Upper lobe of left lung (tissue), 6 donors: ENCODE measurements at places on chromosomes 3 and 15.

DNA sequence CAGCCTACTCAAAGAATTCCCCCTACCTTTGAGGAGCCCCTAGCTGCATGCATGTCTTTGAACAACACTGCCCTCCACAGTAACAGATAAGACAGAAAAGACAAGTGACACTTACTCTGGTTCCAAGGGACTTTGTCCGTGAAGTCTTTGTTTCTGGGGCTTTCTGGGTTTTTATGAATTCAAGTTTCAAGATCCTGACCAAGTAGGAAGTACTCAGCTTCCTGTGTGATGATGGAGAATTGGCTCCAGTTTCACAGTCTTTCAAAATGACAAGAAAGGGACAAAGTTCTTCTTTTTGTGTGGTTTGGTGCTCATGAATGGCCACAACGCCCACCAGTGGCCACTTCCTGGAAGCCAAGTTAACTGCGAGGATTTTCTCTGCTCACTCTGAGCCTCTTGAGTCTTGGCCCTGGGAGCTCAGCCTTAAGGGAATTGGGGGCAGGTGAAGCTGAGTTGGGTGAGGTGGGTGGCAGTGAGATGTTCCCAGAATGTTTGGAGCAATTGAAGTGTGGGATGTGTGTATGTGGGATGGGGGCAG lies at the start of gene CCR1:
TSS of gene CCR1 (minus strand) at position 147 of the 538 bp plus-strand sequence. CDS start 4,000 bp downstream, outside the sequence.
- no peak for DNase-seq

GRCh38 chr3:197203714-197204146 lies 94.7 kb downstream of the DLG1 start:
- no peak for DNase-seq

- no peak for DNase-seq
Measured at GRCh38 chr3:30526031-30526430, 80.4 kb upstream of the TGFBR2 start.

- no peak for DNase-seq
Measured at GRCh38 chr15:99614749-99615288, 49.0 kb downstream of the MEF2A start.

DNA sequence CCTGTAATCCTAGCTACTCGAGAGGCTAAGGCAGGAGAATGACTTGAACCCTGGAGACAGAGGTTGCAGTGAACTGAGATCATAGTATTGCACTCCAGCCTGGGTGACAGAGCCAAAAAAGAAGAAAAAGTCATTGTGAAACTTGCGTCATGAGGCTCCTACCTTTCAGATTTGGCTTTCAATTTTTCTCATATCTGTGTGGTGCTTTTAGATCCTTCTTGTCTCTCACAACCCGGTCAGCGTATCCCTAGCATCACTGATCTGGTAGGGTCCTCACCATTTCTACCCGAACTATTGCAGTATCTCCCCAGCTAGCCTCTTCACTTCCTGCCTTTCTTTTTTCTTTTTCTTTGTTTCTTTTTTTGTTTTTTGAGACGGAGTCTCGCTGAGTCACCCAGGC lies 21.6 kb upstream of the GCNT3 start:
- no peak for DNase-seq

DNA sequence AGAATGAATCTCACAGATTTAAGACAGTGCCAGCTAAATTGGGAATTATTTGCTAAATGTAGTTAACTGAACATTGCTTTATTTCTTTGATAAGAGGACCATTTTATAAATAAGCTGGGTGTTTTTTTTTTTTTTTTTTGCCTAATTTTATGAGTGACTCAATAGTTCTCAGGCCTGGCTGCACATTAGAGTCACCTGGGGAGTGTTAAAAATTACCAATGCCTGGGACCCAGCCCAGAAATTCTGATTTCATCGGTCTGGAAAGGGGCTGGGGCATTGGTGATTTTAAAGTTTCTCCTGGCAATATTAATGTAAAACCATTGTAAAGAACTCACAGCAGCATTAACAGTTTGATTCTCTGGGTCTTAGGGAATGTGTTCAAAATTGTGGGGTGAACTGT lies 51.2 kb upstream of the PHLDB2 start:
- DNase-seq: no peak

DNA sequence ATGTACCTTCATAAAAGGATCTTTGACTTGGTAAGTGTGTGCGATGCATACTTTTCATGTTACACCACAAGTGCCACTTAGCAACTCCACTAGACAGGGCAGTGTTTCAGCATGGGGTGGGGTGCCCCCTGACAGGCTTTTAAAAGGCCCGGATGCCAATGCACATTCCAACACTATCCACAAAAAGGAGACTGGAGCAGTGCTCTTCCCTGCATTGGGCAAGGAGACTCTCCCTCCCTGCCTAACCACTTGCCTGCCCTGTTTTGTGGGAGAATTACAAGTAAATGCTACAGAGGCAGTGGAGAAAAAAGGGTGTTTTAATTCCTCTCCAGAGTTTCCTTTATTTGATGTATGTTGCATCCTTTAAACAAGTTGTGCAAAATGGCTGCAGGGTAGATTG lies 1.7 kb upstream of the RARB start:
- no peak for DNase-seq

DNA sequence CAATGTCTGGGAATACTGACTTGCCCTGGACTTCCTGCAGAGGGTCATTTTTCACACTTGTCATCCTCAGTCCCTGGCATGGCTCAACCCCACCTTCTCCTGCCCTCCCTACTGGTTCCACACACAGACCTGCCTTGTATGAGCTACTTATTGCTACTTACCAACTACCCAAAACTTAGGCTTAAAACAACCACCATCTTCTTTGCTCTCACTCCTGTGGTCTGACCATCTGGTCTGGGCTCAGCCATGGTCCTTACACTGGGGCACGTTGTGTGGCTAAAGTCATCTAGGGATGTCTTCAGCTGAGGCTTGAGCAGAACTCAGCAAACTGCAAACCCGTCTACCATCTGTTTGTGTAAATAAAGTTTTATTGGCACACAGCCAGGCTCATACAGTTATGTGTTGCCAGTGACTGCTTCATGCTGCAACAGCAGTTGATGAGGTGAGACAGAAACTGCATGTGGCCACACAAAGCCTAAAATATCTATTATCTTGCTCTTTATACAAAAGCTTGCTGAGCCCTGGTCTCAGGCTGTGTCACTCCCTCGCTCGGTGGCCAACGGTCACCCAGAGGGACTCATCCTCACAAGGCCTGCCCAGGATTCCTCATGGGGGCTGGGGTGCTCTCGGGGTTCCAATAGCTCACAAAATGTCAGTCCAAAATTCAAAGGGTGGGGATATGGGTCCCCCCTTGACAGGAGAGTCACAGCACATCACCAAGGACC lies 43.5 kb downstream of the KLF15 start:
- peak; percentile 16 for DNase-seq

- no peak for DNase-seq
Measured at GRCh38 chr15:42032376-42033213, 11.8 kb upstream of the PLA2G4E start.

DNA sequence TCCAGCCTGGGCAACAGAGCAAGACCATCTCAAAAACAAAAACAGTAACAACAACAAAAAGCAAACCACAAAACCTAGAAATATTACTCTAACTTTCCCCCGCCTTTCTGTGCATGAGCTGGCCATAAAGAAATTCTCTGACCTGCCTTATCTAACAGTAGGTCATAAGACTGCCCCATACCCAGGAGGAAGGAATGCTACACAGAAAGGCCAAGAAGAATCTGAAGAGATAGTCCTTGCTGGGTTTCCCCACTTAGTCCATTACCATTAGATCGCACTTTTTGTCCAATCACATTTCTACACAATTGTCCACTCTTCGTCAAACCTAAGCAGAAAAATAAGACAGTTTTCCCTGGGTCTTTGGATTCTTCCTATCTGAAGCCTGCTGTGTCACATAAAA lies 23.5 kb downstream of the CIAO2A start:
- DNase-seq: no peak

- DNase-seq: peak; percentile 96
Measured at GRCh38 chr3:18444595-18445400, 19.7 kb upstream of the SATB1 start.

DNA sequence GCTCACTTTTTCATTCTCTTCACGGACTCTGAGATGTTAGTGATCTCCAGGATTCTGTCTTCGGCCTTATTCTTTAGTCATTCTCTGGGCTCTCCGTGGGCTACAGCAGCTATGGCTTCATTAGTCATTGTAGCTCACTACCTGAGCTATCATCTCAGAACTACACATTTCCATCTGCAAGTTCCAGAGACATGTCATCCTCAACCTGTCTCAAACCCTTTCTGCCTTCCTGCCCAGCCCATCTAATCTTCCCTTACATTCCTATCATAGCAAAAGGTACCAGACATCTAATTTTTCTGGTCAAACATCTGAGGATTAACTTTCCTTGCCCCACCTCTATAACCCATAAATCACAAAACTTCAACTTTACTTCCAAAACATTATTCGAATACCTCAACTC lies 13.2 kb downstream of the TSPAN3 start:
- DNase-seq: no peak

- no peak for DNase-seq
Measured at GRCh38 chr3:49244581-49245205, 32.3 kb downstream of the C3orf62 start.

DNA sequence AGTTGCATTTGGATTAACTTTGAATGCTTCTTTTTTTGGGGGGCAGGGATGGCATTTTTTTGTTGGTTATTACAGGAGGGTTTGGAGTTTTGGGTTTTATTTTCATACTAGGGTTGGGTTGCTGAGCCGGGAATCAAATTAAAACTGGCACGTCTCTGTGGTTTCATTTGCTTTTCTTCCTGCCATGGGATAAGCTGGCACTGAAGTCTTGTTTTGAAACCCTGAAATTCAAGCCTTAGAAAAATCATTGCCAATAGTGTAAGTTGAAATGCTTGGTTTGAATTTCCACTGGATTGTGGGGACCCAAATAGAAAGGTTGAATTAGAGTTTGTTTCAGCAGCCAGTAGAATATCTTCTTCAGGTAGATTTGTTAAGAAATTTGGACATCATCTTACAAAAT lies 193.1 kb upstream of the DCBLD2 start:
- no peak for DNase-seq

- DNase-seq: no peak
Measured at GRCh38 chr15:85534031-85534430, 153.6 kb downstream of the AKAP13 start.

DNA sequence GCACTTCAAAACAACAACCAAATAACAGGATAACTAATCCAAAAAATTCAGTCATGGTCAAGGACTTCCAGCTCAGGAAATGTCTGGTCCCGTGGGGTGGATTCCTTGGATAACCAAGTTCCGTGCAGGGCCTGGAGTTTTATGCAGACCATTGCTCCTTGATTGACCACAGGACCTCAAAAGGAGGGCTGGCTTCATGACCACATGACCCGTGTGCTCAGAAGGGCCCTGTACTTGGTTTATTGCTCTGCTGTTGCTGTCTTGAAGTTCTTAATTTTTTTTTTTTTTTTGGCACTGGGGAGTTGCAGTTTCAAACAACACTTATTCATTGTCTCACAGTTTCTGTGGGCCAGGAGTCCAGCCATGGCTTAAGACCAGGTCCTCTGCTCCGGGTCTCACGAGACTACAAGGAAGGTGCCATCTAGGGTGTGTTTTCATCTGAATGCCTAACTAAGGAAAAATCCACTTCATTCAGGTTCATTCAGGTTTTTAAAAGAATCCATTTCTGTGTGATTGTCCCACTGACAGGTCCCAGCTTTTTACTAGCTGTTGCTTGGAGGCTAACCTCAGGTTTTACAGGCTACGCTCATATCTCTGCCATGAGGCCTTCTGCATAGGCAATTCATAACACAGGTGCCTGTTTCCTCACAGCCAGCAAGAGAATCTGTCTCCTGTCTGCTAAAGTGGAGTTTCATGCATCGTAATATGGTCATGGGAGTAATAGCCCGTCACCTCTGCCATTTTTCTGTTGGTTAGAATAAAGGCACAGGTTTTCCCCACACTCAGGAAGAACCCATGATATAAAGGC lies 65.3 kb downstream of the FLNB start:
- no peak for DNase-seq

DNA sequence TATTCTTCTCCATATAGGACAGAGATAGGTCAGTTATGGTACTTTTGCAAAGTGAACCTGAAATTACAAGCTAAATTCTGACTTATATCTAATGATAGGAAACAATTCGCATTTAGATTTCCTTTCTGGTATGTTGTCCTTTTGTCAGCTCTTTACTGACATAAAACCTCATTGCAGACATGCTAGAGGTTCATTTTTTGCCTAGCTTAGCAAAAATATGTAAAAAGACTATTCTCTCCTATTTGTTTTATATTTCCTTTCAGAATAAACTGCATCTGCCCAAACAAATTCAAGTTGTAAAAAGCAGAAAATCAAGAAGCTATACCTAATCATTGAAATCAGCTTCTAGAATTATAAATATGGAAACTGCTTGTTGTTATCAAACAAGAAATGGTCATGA lies 168.7 kb downstream of the PPM1L start:
- no peak for DNase-seq

- DNase-seq: no peak
Measured at GRCh38 chr3:146640955-146641867, 36.1 kb upstream of the PLSCR5 start.

- DNase-seq: no peak
Measured at GRCh38 chr3:192409201-192409837, 318.0 kb downstream of the FGF12 start.

DNA sequence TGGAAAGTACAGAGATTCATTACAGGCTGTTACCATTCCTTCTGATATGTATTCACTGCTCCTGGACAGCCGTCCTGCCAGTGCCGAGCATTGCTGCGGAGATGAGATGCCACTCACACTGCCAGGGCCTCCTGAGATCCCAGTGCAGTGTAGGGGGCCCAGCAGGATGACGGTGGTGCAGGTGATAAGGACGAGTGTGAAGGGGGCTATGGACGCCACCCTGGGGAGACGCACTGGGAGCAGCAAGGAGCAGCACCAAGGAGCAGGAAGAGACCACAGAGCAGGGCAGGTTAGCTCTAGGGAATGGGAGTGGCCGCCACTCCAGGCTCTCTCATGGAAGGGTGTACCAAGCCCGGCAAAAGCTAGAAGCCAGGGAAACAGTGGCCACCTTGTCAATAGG lies 4.0 kb upstream of the KLF15 start:
- peak; percentile 19 for DNase-seq

DNA sequence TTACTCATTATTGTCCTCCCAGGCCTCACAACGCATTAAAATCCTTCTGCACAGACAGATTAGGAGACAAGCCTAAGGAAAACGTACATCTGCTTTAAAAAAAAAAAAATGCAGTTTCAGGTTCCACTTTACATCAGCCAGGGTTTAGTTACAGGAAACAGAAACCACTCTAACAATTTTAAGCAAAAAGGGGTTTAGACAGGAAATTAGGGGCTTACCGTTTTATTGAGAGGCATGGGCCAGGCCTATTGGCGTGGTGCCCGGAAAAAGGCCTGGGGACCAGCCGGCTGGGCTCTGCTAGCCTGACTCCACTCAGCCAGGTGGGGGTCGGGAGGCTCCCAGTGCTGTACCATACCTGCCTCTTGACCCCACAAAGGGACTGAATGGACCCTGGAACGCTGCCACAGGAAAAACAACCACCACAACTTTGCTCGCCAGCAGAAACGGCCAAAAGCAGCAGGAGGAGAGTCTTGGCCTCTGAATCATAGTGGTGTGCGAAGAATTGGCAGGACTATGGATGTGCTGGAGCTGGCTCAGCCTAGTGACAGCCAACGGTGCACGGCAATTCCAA lies 124.3 kb downstream of the CHSY1 start:
- peak; percentile 33 for DNase-seq
